ENCODE measurements at places on chromosomes 12 and 14.

DNA sequence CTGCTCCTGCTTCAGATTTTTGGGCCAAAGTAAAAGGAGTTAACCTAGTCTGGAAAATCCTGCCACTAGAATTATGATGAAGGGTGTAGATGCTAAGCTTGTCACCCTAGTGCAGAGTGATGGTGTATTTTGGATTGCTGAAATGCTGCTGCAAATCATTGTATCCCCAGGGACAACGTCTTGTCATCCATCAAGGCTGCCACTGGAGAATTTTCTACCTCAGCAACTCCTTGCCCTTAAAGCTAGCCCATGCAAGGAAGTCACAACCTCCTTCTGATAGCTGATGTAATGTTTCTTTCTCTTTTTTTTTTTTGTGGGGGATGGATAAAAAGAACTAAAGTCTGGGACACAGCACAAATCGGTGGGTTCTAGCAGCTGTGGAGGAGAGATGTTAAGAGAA, 139.4 kb upstream of the FRMD6 start:
- no peak for DNase-seq
- H3K27ac ChIP-seq: no peak overlapping the region
- H3K27me3 ChIP-seq: no peaks in the 10 kb centered on the region
- no peak overlapping the region for H3K4me3 ChIP-seq

GRCh38 chr12:26711072-26711471, 121.9 kb downstream of the ITPR2 start:
- no peaks in the 10 kb centered on the region for H3K27me3 ChIP-seq
- no peak overlapping the region for H3K4me3 ChIP-seq
- no peak overlapping the region for H3K27ac ChIP-seq
- H3K4me1 ChIP-seq: peaks cover 8% of the 10 kb centered on the region
- DNase-seq: no peak

DNA sequence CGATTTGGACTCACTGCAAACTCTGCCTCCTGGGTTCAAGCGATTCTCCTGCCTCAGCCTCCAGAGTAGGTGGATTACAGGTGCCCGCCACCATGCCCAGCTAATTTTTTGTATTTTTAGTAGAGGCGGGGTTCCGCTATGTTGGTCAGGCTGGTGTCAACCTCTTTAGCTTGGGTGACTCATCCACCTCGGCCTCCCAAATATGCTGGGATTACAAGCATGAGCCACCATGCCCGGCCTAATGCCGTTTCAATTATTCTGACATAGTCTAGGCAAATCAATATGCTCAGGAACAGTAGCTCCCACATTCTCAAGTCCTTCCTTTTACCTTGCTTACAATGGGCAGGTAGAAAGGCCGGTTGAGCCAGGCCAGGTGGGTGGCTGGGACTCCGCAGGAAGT, 82.0 kb upstream of the EEA1 start:
- H3K36me3 ChIP-seq: no peaks in the 10 kb centered on the region
- DNase-seq: no peak
- peaks cover 21% of the 10 kb centered on the region for H3K4me1 ChIP-seq
- no peaks in the 10 kb centered on the region for H3K27me3 ChIP-seq

DNA sequence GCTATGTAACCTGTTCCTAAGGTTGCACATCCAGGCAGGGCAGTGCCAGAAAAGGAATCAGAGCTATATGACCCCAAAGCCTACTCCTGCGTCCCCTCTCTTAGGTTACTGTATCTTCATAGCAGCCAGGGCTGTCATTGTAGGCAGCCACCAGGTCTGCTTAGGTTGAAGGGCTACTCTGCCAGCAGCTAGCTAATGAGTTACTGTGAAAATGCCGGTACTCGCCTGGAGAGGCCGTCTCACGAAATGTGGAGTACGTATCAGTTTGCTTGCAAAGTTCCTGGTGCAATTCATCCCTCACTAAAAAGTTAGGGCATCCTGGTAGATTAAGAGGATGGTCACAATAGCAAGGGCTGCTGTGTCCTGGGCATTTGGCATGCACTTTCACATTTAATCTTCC, 50.9 kb downstream of the RPH3A start:
- H3K36me3 ChIP-seq: no peaks in the 10 kb centered on the region
- H3K4me3 ChIP-seq: no peak overlapping the region
- H3K27ac ChIP-seq: no peak overlapping the region
- H3K27me3 ChIP-seq: no peaks in the 10 kb centered on the region

DNA sequence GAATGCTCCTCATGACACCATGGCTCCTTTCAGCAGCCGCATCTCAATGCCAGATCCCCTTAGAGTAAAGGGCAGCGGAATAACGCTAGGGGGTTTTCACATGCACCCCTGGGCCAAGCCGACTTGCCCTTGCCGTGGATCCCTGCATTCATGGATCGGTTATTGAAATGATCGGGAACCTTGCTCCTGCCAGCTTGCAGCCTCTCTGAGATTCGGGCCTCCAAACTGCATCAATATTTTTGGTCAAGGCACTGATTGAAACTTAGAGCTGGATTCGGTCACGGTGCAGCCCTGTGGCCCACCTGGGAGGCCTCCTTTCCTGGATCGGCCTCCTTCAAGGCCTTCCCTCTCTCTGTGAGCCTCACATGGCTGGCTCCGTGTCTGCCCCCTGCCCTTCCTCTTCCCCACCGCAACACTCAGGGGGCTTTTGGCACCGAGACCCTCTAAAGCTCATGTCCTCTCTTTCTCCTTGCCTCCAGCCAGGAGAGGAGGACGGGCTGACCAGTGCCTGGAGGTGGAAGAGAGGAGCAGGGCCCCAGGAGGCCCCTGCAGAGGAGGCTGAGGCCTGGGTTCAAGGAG, 1.8 kb downstream of the PTPN6 start:
- no peak overlapping the region for H3K4me3 ChIP-seq
- H3K4me1 ChIP-seq: no peaks in the 10 kb centered on the region
- no peak overlapping the region for H3K27ac ChIP-seq
- H3K36me3 ChIP-seq: no peaks in the 10 kb centered on the region

DNA sequence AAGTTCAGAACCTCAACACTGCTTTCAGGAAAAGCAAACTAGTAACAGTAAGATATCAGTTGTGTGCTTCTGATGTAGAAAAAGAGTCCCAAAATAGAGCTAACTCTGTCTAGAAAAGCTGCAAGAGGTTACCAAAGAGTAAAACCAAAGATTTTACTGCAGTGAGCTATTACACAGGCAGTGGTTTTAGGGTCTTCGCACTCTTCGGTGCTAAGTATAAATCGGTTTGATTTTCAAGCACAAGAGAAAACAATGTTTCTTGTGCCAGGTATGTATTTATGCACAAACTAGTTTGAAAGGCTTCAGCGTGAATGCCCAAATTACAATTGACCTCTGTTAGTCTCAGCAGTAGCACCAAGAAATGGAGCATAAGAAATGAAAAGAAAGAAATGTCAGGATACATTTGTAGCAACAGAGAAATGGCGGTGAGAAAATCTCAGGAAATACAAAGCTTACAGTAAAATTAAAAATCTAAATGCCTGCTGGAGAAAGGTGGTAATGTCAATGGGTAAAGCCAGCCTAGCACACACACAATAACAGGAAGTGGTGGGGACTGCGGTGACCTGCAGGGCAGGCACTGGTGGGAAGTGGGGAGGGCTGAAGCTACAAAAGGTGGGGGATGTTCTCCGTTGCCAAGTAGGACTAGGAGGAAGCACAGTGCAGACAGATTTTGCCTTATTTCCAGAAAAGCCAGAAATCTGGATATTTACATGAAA, 18.0 kb upstream of the DYRK2 start:
- no peaks in the 10 kb centered on the region for H3K36me3 ChIP-seq
- no peaks in the 10 kb centered on the region for H3K27me3 ChIP-seq
- DNase-seq: peak; percentile 8
- H3K4me3 ChIP-seq: no peak overlapping the region
- H3K27ac ChIP-seq: no peak overlapping the region

- no peaks in the 10 kb centered on the region for H3K36me3 ChIP-seq
- H3K4me3 ChIP-seq: no peak overlapping the region
- no peaks in the 10 kb centered on the region for H3K27me3 ChIP-seq
- H3K4me1 ChIP-seq: no peaks in the 10 kb centered on the region
- no peak for DNase-seq
- no peak overlapping the region for H3K27ac ChIP-seq
These were observed 31.8 kb downstream of the LTBP2 start for GRCh38 chr14:74580275-74580672.
